ENCODE measurements at places on chromosomes 3 and 15.

GRCh38 chr15:96273317-96274086 is 57.0 kb upstream of the NR2F2 start:
- peak; percentile 2 for DNase-seq

DNA sequence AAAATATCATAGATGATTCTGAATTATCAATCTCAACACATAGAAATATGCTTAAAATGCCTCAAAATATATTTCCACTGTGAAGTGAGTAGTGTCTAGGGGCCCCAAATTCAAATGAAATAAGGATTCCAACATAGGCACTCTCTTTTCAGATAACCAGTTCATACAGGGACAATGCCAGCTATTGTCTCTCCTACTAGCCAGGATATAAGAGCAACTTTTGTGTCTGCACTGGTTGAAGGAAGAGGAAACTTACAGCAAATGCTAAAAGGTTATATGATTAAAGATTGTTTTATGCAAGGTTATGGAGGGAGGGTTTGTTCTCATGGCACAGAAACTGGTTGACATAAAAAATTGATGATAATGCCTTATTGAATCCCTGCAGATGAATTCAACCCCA is 579.4 kb upstream of the ALCAM start:
- no peak for DNase-seq

- no peak for DNase-seq
Measured at GRCh38 chr3:51668756-51669155, 2.3 kb upstream of the TEX264 start.

GRCh38 chr3:197424674-197425484 is 126.5 kb upstream of the DLG1 start:
- no peak for DNase-seq

DNA sequence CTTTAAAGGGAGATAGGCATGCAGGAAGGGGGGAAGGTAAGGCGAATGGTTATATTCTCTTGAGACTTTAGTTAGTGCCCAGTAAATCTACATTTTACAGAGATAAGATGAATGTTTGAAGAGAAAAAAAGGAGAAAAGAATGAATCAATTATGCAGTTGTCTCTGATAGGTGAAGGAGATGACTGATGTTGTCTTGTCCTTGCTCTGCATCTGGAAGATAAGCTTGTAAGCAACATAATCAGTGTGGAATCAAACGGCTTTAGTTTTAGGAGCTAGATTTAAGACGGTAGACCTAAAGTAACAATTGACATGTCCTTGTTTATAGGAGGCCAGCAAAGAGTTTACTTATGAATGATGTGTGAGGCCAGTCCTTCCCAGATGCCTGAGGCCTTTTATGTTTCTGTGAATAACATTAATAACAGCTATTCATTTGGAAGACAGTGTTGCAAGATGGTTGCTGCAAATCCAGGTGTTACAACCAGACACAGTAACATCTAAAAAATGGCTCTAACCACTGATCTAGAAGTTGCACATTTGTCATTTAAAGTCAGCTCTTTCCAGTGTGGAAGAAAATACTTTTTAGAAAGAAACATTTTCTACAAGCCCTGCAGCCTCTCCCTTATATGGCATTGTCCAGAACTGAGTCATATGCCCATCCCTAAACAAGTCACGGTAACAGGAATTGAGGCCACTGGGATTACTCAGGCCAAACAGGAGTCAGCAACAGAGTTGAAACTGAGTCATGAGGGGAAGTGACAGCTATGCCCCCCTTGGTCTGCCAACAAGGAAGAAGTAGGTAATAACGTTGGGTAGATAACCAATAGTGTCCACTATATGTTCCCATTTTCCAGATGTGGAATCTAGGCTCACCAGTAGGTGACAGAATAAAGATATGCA is 77.5 kb upstream of the FBN1 start:
- DNase-seq, result no peak

DNA sequence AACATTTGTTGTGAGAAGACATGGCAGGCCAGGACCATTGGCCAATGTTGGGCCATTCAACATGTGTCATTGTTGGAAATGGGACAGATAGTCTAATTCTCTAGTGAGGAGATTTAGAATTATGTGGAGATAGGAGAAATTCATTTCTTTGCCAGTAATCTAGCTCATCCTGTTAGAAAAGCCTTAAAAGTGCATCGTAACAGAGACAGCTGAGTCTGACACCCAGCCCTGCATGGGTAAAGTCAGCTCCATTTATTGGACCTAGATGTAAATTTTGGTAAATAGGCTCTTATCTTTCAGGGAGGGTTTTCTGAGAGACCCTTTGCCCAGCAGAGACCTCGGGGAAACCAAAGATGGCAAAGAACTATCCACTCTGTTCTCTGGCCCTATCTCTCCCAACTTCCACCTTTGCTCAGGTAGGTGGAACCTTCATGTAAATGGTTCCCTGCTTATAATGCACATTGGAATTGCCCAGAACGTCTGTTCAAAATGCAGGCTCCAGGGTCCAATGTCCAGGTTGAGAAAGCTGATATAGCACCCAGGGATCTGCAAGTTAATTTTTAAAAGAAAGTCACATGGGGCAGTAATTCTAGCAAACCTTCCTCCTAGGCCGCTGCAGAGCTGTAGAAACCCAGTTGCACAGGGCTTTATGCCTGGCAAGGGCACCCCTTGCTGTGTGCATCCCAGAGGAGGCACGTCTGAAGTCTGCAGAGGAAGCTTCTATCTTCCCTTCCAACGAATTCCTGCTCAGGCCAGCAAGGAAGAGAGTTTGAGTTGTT is 365.9 kb upstream of the PROK2 start:
- no peak for DNase-seq

DNA sequence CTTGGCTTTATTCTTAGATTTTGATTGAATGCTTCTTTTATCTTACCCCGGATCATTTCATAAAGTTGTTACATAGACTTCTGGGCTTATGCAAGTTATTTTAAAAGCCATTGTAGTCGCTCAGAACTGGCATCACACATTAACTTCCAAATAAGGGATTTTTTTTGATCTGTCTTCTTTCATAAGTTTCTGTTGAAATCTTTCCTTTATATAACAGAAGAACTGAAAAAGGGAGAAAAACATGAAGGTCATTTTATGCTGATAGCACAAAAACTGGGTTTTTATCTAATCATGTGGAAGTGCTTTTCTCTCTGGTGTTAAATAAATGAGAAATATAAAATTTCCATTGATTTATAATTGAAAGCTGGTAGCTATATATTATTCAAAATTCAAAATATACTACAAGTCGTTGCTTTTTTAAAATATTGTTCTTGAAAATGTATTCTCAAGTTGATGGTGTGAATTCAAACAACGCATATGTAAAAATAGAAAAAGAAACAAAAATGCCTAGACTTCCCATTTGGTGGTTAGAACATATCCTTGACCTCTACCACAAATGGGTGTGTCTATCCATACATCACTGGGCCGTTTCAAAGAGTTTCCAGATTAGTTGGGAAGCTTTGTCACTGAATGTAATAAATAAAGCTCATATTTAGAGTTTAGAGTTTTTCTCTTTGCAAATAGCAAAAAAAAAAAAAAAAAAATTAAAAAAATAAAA is 258.3 kb upstream of the ZPLD1 start:
- no peak for DNase-seq

GRCh38 chr3:34073961-34074360 is 275.5 kb downstream of the PDCD6IP start:
- no peak for DNase-seq

- DNase-seq, result no peak
Measured at GRCh38 chr15:91126080-91126479, 26.0 kb downstream of the SV2B start.

DNA sequence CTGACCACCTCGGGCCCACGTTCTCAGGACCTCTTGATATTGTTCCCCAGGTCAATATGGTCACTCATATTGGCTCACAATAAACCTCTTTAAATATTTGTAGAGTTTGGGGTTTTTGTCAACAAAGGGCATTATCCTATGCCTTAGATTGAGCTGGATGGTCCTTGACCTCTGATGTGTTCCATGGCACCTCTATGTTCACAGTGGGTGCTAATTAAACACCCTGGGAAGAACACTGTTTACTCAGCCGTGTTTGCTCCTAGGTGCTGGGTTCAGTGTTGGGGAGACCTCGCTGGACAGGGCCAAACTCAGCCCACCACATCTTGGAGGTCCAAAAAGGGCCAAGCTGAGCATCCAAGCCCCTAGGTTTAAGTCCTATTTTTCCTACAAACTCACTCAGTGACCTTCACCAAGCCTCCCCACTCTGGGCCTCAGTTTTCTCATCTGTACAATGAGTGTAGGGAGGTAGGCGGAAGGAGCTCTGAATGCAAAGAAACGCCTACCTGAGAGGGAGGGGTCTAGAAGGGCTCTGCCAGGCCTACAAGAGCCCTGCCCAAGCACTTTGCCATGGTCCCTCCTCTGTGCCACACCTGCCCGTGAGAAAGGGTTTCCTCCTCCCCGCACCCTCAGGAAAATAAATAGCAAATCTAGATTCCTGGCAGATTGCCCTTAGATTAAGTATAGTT is 7.2 kb downstream of the FAM174B start:
- no peak for DNase-seq

DNA sequence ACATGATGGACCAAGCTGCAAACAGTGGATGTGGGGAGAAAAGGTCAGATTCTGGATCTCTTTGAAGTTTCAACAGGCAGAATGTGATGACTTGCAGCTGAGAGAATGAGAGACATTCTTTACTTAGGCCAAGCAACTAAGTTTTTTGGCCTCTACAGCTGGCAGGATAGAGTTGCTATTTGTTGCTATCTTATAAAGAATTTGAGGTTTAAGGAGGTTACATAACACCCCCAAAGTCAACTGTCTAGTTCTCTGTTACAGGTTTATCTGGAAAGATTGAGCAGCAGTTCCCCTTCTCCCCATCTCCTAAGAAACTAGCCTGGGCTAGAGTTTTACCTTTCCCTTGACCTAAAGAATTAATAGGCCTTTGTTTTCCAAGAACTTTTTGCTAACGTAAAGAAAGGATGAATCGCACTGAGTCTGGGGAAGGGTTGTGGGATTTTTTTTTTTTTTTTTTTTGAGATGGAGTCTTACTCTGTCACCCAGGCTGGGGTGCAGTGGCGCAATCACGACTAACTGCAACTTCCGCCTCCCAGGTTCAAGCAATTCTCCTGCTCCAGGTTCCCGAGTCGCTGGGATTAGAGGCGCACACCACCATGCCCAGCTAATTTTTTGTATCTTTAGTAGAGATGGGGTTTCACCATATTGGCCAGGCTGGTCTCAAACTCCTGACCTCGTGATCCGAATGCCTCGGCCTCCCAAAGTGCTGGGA is 26.6 kb upstream of the SLMAP start:
- peak; percentile 64 for DNase-seq

DNA sequence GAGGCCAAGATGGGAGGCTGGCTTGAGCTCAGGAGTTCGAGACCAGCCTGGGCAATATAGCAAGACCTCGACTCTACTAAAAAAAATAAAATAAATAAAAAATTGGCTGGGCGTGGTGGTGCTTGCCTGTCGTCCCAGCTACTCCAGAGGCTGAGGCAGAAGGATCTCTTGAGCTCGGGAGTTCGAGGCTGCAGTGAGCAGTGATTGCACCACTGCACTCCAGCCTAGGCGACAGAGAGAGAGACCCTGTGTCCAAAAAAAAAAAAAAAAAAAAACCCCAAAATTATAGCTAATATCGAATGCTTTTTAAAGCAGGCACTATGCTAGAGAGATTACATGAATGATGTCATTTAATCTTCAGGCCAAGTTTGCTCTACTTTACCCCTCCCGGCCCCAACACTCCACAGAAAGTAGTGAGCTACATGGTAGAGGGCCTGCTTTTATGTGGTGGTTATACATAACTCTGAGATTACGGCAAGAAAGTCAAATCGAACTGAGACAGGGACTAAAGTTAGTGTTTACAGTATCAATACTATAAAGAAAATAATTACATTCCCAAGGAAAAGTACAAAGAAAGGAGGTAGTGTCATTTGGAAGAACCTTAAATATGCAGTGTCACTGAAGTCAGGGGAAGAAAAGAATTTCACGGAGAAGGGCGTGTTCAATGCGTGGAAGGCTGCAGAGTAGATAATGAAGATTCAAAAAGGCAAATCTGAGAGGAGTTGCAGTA is 1.1 kb downstream of the ADPGK start:
- peak; percentile 36 for DNase-seq

DNA sequence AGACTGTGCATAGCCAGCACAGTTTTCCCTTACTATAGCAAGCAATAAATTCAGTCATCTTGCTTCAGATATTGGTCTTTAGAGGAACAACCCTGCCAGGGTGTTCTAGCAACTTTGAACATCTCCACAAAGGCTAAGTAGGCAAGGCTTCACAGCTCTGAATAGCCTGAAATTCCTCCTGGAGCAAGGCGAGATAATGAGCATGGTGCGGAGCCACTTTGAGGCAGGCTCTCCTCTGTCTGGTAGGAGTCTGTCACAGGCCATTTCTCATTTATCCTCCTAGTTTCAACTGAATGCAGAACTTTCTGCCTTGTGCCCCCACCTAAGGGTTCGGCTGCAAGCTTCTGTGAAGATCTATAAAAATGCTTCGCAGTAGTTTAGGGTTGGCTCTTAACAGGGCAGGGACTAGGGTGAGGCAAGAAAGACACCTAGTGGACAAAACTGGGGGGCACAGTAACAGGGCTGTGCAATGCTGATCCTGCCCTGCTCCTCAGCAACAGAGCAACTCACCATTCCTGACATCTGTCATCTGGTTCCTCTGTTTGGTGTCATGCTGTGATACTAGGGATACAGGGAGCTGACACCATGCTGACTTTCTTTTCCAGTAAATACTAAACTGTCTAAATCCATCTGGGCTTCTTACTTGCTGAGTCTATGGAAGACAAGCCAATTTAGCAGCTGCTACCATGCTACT is 16.6 kb upstream of the EHHADH start:
- peak; percentile 73 for DNase-seq

- no peak for DNase-seq
Measured at GRCh38 chr15:97456521-97457202, 503.8 kb upstream of the ARRDC4 start.

DNA sequence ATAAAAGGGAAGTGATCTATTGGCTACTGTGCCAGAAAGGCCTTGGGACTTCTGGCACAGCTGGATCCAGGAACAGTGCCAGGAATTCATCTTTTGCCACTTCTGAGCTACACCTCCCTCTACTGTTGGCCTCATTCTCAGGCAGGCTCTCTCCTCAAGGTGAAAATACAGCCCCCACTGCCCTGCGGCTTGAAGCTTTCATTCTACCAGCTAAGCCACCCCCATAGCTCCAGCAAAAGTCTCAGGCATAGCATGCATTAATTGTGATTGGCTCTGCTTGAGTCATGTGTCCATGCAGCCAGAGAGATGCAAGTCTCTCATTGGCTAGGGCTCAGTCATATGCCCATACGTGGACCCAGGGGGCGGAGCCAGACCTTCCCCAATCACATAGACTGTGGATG is 142.4 kb downstream of the TPRA1 start:
- no peak for DNase-seq

- no peak for DNase-seq
Measured at GRCh38 chr15:22955544-22956119, 24.5 kb downstream of the CYFIP1 start.

DNA sequence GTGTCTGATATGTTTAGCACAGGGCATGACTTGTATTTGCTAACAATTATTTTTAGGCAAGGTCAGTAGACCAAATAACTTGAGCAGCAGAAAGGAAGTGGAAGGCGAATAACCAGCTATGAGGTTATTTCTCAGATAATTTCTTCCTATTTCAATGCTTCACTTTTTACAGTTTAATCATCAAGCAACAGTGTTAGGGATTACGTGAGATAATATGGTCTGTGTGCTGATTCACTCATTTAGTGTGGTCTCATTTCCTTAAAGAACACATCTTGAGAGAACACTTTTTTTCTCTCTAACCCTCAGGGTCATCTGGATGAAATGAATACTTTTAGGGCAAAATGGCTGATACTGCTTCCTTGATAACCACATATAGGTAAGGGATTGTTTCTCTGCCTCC is 126.0 kb upstream of the CCNL1 start:
- no peak for DNase-seq

GRCh38 chr3:183151086-183151485 is 11.4 kb downstream of the LAMP3 start:
- DNase-seq, result no peak
